ENCODE measurements at places on chromosomes 5 and 9. TPM values are rescaled to one million over a fixed set of nuclear protein-coding genes. Genes with fewer than 3 reads are reported as not detected.

MCIDAS gene
- total RNA-seq, result 1.8 TPM

TRPM6 gene
- total RNA-seq, result not detected

INSL6 gene
- total RNA-seq, result not detected

SHISAL2B gene
- not detected for total RNA-seq

TAS2R1 gene
- total RNA-seq, result not detected

HTR4 gene
- total RNA-seq, result not detected

PCDHGA5 gene
- 0.25 TPM for total RNA-seq

WNT8A gene
- not detected for total RNA-seq

ANKRD18A gene
- total RNA-seq, result 46.0 TPM

STPG3 gene
- total RNA-seq, result not detected

FOXD4L4 gene
- 1.2 TPM for total RNA-seq

C1QTNF2 gene
- total RNA-seq, result not detected

IL4 gene
- total RNA-seq, result not detected

CA9 gene
- not detected for total RNA-seq

PLK2 gene
- total RNA-seq, result 38.3 TPM

DTWD2 gene
- 10.1 TPM for total RNA-seq

PCDHB5 gene
- 1.7 TPM for total RNA-seq

SNX30 gene
- 9.6 TPM for total RNA-seq

FSD1L gene
- total RNA-seq, result 6.8 TPM

HTR1A gene
- not detected for total RNA-seq

MATR3 gene
- total RNA-seq, result 159 TPM

NOL6 gene
- total RNA-seq, result 37.2 TPM

Measured in MCF 10A (cell line).